ENCODE measurements at places on chromosomes 3 and 15.

DNA sequence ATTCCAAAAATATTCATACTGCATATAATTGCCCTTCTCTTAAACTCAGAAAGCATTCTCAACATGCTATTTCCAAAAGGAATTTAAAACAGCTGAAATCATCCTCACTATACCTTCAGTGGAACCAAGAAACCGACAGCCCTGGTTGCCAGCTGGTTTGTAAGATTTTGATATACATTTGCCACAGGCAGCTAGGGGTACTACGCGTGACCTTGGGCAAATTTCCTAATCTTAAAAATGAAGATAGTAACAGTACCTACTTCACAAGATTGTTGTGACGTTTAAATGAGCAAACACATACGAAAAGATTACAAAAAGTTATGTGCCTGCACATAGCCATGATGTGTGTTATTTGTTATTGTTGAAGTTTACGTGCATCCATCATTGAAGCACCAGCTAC lies 7.3 kb downstream of the C3orf70 start:
- no peak for DNase-seq

DNA sequence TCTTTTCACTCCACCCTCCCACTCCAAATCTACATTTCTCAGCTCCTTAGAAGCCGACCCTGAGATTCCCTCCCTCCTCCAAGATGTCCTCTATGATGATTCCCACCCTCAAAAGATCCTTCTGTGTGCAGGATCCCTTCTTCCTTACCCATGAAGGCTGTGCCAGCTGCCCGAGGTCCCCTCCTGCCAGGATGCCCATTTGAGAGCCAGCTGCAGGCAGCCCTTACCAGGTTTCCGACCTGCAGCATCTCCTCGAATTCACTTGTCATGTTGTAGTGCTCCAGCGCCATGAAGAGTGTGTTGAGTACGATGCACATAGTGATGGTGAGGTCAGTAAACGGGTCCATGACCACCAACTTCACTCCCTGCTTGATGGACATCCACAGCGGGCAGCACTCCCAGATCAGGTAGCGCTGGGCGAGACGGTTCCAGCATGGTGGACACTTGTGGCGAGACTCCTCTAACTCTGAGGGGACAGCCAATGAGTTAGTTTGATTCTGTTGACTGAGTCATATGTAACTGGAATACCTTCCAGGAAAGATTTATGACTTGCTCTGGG lies 51.9 kb downstream of the SCN5A start:
- no peak for DNase-seq

GRCh38 chr3:83769791-83770663 lies 1188.8 kb upstream of the CADM2 start:
- no peak for DNase-seq

DNA sequence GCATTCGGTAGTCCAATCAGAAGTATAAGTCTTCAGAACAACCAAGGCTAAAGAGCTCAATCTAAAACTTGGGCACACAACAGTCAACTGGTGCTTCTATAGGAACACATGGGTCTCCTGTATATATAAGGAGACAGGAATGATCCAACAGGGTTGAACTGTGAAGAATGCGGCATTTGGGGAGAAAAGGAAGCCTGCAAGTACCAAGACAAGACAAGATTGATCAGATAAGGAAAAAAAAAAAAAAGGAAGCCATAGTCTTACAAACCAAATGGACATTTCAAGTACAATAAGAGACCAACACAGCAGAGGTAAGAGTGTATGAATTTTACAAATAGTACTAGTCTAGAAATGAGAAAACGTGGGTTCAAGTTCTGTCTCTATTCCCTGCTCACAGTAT lies 6.5 kb downstream of the CPEB1 start:
- no peak for DNase-seq

Data from activated CD4-positive, alpha-beta T cell treated with anti-CD3 and anti-CD28 coated beads, Interleukin-2, amount 50 U/mL, for 48 hours (primary cell).